Keratinocyte (primary cell): ENCODE measurements at places on chromosomes 16 and 17. TPM values are rescaled to one million over a fixed set of nuclear protein-coding genes. Genes with fewer than 3 reads are reported as not detected.

CETP gene
- polyA plus RNA-seq: not detected in 3 replicates

RILP gene
- polyA plus RNA-seq: 3.1 to 4.5 TPM (median 3.2 TPM) in 3 replicates

PFN1 gene
- 1,029 to 1,579 TPM (median 1,435 TPM) in 3 replicates for polyA plus RNA-seq

TPSG1 gene
- not detected in 3 replicates for polyA plus RNA-seq

NUFIP2 gene
- 9.9 to 22.0 TPM (median 16.5 TPM) in 3 replicates for polyA plus RNA-seq

RGS11 gene
- polyA plus RNA-seq: 0.05 TPM in 2 of 3 replicates, not detected in the other

GRAPL gene
- not detected in 3 replicates for polyA plus RNA-seq

TBC1D3I gene
- polyA plus RNA-seq: 0.03 TPM in 1 of 3 replicates, not detected in the others

ATP1B2 gene
- not detected in 3 replicates for polyA plus RNA-seq

SERPINF2 gene
- 0.93 to 1.5 TPM (median 0.96 TPM) in 3 replicates for polyA plus RNA-seq

TEKT5 gene
- polyA plus RNA-seq: 0.08 to 0.23 TPM in 2 of 3 replicates, not detected in the other

AIPL1 gene
- not detected in 3 replicates for polyA plus RNA-seq

FN3K gene
- polyA plus RNA-seq: 0.10 to 0.35 TPM (median 0.32 TPM) in 3 replicates

SLC6A2 gene
- polyA plus RNA-seq: 0.10 to 0.97 TPM (median 0.20 TPM) in 3 replicates

EVPLL gene
- 0.31 to 1.7 TPM in 2 of 3 replicates, not detected in the other for polyA plus RNA-seq

SPECC1 gene
- polyA plus RNA-seq: 20.6 to 27.4 TPM (median 20.9 TPM) in 3 replicates

FOXN1 gene
- polyA plus RNA-seq: 0.01 to 0.66 TPM (median 0.29 TPM) in 3 replicates

SPAG5 gene
- 6.2 to 21.1 TPM (median 16.6 TPM) in 3 replicates for polyA plus RNA-seq

TGFB1I1 gene
- polyA plus RNA-seq: 3.7 to 14.0 TPM (median 5.5 TPM) in 3 replicates

KRT28 gene
- not detected in 3 replicates for polyA plus RNA-seq

SEBOX gene
- not detected in 3 replicates for polyA plus RNA-seq

NAGS gene
- 1.4 to 1.8 TPM (median 1.8 TPM) in 3 replicates for polyA plus RNA-seq

RTN4RL1 gene
- 2.3 to 3.4 TPM (median 2.4 TPM) in 3 replicates for polyA plus RNA-seq

ABCA10 gene
- 0.14 to 0.99 TPM (median 0.46 TPM) in 3 replicates for polyA plus RNA-seq

SGCA gene
- polyA plus RNA-seq: not detected in 3 replicates

MCRIP1 gene
- polyA plus RNA-seq: 17.7 to 29.1 TPM (median 24.4 TPM) in 3 replicates
